ENCODE measurements at places on chromosomes 16 and 17. TPM values are rescaled to one million over a fixed set of nuclear protein-coding genes. Genes with fewer than 3 reads are reported as not detected.

POLR2A gene
- total RNA-seq: 78.8 TPM

NPEPPS gene
- total RNA-seq: 52.4 TPM

KRT33B gene
- total RNA-seq: not detected

CALB2 gene
- total RNA-seq: not detected

KRTAP9-8 gene
- not detected for total RNA-seq

DNAAF8 gene
- 0.22 TPM for total RNA-seq

ANKS4B gene
- not detected for total RNA-seq

SLC52A1 gene
- not detected for total RNA-seq

NSRP1 gene
- 13.9 TPM for total RNA-seq

CHMP1A gene
- total RNA-seq: 52.4 TPM

SULT1A3 gene
- 7.1 TPM for total RNA-seq
